Esophagus mucosa (tissue), 1 donor: ENCODE measurements at places on chromosomes 5 and 9. TPM values are rescaled to one million over a fixed set of nuclear protein-coding genes. Genes with fewer than 3 reads are reported as not detected.

The CCL28 gene
- 7.0 TPM for total RNA-seq

The LECT2 gene
- not detected for total RNA-seq

The RASEF gene
- total RNA-seq, result 8.1 TPM

The SPARC gene
- total RNA-seq, result 76.4 TPM

The CD274 gene
- 1.5 TPM for total RNA-seq

The SLC35D2 gene
- total RNA-seq, result 14.9 TPM

The ZNF608 gene
- total RNA-seq, result 6.7 TPM

The CCNO gene
- 2.2 TPM for total RNA-seq
